GM13977 (cell line): ENCODE measurements at places on chromosomes 11 and 22.

DNA sequence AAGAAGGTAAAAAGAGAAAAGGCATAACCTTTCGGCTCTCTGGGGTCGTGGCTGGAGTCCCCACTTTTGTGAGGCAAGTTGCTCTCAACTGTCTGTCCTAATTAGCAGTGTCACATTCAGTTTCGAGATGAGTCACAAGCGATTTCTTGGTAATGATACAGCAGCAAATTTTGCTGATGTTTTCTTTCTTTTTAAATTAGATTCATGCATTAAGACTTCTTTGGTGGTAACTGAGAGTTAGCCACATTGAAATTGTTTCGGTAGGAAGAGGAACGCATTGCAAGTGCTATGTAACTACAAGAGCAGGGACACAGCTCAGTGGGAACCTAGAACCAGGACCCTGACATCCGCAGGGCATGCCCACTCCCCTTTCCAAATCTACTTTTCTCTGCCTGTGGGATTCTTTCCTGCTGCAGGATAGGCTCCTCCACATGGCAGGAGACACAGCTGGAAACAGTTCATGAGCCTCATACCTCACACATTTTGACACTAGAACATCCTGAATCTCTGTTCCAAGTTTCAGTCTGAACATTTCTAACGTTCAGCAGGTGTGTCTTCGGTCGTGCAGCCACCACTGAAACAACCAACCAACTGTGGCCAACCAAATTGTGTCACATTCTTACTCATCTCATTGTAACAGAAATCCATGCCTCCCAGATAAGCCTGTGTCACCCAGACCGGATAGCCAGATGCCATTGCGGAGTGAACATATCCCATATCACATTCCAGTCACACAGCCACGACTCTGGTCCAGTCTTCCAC is 987.6 kb downstream of the NTM start:
- peak; percentile 70 for DNase-seq

- no peak for DNase-seq
Measured at GRCh38 chr22:26161746-26162145, 7.5 kb upstream of the SEZ6L start.

DNA sequence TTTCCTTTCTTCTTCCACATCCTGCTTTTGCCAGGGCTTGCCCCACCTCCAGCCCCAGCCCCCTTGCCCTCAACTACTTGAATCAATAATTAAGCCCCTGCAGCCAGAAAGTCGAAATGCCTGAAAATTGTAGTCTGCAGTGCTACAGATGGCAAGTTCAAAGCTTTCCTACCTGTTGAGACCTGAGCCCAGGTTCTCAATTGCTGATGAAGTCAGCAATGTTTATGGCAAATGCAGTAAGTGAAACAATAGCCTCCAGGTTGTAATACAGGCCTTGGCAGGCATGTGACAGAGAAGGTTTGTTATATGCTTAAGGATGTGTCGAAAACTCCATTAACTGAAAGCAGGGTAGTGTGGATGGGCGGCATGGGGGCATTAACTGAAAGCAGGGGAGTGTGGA is 181.1 kb upstream of the SESN3 start:
- DNase-seq = no peak

- DNase-seq = peak; percentile 51
Measured at GRCh38 chr11:27158456-27159334, 118.1 kb downstream of the BBOX1 start.

DNA sequence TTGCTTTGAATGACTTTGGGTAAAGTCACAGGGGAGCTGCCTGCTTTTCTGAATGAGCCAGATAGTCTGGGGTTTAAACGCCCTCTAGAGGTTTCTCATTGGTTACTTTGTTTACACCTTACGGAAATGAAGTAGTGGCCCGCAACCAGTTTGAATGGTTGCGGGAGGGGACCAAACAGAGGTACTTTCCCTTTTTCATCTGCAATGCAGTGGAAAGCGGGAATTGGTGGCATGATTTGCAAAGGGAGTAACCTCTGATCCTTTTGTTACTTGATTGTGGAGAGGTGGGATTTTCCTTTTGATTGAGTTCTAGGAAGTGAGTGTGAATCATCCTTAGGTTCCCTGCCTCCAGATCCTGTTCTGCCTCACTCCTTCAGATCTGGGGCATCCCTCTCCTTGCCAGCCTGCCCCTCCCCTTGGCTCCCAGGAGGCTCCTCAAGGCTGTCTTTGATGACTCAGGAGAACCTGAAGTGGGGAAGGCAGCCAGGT is 15.9 kb upstream of the GLYATL1 start:
- no peak for DNase-seq

- peak; percentile 80 for DNase-seq
Measured at GRCh38 chr11:102368472-102368871, 21.5 kb downstream of the BIRC2 start.

DNA sequence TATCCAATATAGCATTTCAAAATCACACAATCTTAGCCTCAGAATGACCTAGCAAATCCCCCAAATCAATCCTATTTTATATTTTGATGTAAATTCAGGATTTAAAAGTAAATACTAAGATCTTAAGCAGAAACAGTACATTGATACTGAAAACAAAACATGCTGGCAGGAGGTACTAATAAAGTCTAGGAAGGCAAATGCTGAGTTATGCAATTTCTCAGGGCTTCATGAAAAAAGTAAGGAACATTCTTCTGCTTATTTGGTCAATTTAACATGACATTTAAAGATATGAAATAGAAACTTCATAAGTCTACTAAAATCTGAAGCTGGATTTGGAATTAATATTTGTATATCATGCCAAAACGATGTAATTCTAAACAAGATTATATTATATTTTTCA is 153.3 kb downstream of the SWAP70 start:
- DNase-seq = no peak

DNA sequence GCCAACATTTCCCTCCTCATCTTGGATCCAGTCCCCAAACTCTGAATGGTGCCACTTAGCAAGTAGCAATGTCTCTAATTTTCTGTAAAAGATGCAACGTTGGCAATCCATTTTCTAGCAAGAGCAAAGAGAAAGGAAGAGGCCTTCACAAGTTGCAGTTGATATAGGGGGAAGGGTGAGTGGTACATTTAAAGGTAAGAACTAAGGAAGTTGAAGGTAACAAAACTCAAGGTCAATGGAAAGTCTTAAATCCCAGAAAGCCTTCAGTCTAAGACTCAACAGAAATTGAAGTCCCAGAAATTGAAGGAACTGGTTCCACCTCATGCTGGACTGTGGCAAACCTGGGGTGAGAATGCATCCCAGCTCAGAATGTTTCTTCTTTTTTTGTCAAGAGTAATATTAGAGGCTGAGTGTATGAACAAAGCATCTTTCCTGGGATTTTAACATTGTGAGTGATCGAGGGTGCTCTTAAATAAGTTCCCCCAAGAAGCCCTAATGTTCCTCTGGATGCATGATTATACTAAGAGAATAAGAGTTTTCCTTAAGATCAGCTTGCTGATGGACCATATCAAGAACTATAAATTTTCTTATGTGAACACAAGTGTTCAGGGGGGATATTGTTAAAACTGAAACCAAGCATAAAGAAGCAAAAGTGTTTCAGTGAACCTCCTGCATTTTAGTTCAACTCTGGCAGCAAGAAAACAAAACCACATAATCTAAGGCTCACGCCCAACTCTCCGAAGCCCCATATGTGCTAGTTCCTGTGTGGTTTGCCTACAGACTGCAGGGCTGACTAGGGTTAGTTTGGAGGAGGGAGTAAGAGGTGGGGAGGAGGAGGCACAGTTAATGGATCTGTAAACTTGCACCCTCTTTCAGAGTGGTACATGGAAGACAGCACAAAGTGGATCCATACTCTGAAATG is at the start of gene GRAP2:
Gene GRAP2, plus strand, starts transcription at position 779 of the 922 bp plus-strand sequence. CDS start 46,023 bp downstream, outside the sequence.
- DNase-seq = peak; percentile 48
